NAMALWA (cell line): ENCODE measurements at places on chromosomes 16 and 17.

DNA sequence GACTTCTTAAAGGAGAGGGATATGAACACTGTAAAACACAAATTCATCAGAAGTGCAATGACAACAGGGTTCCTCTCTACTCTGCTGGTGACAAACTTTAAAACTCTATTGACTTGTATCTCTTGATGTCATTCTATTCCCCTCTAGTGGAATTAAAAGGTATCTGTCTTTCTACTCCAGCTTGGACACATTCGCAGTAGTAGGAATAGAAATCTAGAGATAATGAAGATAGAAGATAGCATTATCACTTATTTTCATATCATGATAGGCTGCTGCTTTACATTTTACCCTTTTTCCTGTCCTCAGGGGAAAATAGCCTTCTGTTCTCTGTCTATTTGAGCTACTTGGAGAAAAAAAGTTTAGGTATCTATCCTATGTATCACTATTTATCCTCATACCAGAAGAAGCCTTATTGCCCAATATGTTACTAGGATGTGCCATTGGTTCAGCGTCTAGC, 209.6 kb upstream of the CACNG5 start:
- DNase-seq = peak; percentile 61

DNA sequence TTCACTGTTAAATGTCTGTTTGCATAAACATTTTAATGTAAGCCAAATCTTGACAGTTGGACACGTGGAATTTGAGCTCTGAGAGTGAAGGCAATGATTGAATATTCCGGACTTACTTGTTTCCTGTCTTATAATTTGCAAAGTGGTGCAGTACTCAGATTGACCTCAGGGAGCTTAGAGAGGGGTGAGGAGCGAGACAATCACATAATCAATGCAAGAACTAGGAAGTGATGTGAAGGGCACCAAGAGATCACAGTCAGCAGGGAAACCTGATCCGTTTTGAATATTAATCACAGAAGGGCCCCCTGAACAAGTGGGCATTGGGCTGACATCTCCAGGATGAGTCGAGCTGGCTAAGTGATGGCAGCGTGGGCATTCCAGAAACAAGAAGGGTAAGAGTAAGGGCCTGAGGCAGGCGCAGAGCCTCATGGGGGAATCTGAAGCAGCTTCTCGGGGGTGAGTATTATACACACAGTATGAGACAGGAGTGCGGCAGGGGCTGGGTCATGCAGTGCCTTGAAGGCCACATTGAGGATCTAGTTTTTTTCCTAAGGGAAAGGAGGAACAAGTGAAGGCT, 26.1 kb downstream of the TEX2 start:
- peak; percentile 44 for DNase-seq

DNA sequence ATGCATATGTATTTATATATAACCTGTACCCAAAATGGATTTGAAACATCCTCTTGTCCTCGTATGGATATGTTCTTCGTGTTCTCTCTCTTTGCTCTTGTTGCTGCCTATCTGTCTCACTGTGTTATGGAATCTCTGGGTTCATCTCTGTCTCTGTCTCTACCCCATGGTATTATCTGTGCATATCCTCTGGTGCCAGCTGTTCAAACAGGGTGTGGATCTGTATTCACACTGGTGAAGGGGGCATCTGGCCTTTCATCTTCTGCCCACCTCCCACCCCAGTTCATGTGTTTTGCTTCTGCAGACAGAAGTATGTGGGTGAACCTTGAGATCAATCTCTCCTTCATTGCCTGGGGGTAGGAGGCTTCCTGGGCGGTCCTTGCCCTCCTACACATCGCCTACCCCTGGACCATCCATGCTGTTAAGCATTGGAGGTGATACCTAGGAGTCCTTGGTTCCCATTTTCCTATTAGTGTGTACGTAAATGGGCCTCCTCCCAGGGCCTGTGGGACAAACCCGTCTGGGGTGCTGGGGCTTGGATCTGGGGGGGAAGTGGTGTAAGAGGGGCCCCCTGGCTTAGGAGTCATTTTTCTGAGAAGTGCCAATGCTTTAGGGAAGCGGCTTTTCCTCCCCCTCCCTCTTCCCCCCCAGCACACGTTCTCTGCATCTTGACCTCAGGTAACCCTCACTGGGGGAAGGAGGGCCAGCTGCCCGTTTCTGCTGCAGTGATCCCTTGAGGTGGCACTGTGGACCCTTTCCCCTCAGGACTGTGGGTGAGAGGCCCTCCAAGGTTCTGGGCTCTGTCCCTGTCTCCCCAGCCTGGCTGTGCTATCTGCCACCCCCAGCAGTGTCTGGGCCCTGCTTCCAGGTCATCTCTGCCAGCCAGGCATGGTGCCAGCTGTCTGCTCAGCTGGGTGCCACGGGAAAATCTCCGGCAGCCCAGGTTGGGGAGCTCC, 21.1 kb downstream of the RARA start:
- no peak for DNase-seq

DNA sequence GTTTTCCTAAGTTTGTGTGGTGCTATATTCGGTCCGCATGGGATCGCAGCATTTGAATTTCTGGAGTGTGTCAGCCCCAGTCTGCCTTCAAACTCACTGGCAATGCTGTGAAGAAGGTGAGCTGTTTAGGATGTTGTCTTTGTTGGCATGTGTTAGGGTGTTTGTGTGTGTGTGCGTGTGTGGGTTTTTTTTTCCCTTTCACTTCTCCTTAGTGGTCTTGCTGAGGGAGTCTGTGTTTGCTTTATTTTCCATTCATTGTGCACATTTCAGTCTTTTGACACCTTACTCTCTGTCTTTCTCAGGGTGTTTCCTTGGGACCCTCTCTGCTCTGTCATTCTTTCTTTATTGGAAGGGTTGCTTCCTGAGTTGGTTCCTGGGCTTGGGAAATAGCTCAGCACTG, 27.7 kb upstream of the RBFOX1 start:
- DNase-seq = no peak

GRCh38 chr17:82979718-82980117, 99.7 kb upstream of the METRNL start:
- DNase-seq = no peak

- no peak for DNase-seq
Measured at GRCh38 chr17:83190004-83190385, 110.6 kb downstream of the METRNL start.

- DNase-seq = no peak
Measured at GRCh38 chr16:30457743-30458560, 12.3 kb upstream of the SEPHS2 start.

DNA sequence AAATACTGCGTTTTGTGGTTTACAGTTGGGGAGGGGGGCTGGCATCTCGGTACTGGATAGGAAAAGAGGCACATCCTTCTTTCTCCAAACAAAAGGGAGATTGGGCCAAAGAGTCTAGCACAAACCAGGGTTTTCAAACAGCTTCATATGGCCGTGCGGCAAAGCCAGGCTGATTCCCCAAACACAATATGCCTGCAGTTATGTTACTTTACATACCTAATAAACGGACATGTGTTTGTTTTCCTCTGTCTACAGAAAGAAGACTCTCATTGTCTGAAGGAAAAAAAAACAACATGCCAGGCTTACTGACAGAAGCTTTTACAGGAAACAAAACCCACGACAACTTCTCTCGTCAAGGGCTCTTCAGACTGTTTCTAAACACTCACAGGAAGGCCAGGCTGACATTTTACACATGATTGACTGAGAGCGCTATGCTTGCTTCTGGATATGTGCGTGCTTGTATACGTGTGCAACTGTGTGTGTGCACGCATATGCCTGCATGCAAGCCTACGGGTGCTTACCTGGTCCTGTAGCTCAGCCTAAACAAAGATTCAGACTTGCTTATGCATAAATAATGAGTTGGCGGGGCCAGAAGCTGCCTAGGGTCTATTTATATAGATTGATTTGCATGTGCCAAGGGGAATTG, 461.0 kb upstream of the C16orf82 start:
- peak; percentile 4 for DNase-seq

DNA sequence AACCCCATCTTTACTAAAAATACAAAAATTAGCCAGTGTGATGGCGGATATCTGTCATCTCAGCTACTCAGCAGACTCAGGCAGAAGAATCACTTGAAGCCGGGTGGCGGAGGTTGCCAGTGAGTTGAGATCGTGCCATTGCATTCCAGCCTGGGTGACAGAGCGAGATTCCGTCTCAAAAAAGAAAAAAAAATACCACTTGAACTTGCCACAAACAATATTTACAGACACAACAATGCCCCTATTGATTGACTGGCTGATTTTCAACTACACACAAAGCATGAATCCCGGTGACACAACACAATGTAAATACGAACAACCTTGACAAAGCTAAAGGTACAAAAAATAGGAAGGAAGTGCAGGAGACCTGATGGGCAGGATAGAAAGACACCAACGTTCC, 49.3 kb downstream of the NXN start:
- DNase-seq = no peak

- no peak for DNase-seq
Measured at GRCh38 chr17:63993368-63993985, 4.7 kb upstream of the PRR29 start.

GRCh38 chr16:83633286-83633685, 174.5 kb upstream of the HSBP1 start:
- DNase-seq = no peak

GRCh38 chr16:57382535-57383275, 10.4 kb downstream of the CX3CL1 start:
- no peak for DNase-seq
